Activated T-helper 1 cell treated with anti-CD3 and anti-CD28 coated beads, Interleukin-2, amount 50 U/mL, for 16 hours (primary cell): ENCODE measurements at places on chromosomes 12 and 14.

GRCh38 chr12:92987846-92988621 lies 58.9 kb upstream of the EEA1 start:
- no peak for DNase-seq

- DNase-seq, result no peak
Measured at GRCh38 chr12:131551675-131552491, 159.0 kb upstream of the SFSWAP start.

GRCh38 chr12:33180918-33181317 lies 258.7 kb downstream of the SYT10 start:
- DNase-seq, result no peak

DNA sequence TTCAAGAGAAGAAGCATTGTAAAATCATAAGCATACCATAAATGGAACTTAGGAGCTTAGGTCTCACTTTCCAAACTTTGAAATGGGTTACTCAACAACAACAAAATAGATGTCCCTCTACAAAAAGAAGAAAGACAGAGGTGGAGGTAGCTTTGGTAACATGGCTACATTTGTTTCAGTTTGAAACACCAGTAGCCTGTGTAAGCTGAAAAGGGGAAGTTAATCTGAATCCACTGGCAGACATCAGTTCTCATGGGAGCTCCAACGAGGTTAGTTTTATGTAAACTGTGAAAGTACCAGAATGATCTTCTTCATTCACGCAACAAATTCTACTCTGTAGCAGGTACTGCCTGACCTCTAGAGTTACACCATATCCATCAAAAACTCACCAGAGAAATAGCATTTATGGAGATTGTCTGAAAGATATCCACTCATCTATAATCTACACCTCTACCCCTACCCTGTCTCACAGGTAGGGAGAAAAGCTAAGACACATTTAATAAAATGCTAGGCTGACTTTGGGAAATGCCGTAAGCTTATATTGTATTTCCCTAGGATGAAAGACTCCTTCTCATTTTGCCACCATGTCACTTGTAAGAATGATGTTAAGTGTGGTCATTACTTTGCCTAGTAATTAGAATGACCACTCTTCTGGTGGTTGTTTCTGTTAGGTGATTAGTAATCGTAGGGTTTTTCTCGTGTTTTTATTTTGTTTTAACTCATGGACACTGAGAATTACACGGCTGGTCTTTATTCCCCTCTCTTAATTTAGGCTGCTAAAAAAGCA lies 224.1 kb downstream of the ASCL1 start:
- no peak for DNase-seq

DNA sequence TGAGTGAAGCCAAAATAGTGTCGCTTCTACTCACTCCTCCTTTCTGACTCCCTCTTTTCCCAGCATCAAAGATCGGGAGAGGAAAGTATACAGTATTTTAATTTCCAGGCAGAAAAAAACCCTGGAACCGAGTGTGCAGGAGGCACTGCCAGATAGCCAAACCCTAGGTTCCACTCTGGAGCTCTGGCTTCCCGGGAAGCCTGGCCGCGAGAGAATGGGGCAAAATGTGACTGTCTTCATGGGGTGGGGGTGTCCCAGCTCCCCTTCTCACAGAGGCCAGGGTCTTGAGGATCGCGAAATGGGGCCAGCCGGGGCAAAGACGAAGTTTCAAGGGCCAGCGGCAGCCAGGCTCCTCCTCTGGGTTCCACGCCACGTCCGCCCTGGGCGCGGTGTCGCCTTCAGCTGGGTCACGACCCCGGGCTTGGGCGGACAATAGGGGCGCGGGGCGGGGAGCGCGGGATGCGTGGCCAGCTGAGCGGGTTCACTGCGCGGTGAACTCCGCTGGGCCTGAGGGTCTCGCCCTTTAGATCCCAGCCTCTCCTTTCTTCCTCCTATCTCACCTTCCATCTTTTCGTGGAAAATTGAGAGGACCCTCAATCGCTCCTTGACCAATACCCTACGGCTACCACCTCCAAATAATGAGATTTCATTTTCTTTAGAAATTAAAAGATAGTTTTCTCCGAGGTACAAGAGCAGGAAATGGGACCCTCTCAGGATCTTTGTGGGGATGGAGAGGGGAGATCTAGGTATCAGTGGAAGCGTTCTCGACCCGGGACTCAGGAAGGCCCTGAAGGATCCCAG lies 6.7 kb downstream of the HOXC4 start:
- DNase-seq, result no peak

DNA sequence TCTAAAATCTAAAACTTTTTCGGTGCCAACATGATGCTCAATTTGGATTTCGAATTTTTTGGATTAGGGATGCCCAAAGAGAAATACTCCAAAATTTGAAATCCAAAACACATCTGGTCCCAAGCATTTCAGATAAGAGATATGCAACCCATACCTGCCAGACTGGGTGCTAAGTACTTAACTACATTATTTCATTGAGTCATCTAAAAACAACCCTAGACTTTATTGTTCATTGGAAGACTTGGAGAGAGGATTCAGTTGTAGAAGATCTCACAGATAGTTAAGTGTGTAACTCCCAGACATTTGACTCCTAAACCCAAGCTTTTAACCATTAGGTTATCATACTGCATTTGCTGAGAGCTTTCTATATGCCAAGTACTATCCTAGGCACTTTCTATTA lies 102.2 kb downstream of the BCAT1 start:
- DNase-seq, result no peak

- no peak for DNase-seq
Measured at GRCh38 chr12:110104188-110105094, 19.7 kb upstream of the IFT81 start.

DNA sequence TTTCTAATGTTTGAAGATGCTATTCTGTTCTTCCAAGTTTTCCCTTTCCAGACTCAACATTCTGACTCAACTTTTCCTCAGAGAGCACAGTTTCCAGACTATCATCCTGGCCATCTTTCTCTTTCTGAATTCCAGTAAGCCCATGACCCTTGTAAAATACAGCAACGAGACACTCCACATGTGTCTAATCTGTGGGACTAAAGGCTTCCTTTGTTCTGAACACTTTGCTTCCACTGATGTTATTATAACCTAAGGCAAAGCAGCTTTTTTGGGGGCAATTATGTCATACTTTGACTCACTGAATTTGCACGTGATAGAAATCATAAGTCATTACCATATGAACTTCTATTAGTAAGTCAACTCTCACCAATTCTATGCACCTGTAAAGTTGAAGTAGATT lies 6.3 kb upstream of the ART4 start:
- no peak for DNase-seq

- DNase-seq, result no peak
Measured at GRCh38 chr12:120741476-120742421, 16.1 kb downstream of the ACADS start.

- no peak for DNase-seq
Measured at GRCh38 chr14:89270439-89271227, 146.4 kb downstream of the FOXN3 start.

- DNase-seq, result no peak
Measured at GRCh38 chr14:89228921-89229639, 188.0 kb downstream of the FOXN3 start.

GRCh38 chr14:87960013-87960787 lies 32.8 kb downstream of the GALC start:
- DNase-seq, result no peak

DNA sequence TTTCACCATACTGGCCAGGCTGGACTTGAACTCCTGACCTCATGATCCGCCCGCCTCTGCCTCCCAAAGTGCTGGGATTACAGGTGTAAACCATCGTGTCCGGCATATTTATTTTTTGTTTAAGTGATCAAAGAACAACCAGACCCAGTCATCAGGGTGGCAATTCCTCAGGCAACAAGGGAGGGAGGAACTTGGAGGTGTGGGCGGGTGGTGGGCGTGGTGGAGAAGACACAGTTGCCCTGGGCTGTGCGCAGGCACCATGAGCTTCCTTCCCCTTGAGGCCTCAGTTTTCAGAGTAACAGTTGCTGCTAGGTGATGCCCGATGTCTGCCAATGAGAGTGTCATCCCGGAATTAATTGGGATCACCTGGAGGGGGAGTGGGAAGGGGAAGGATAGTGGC lies 191.7 kb downstream of the ALG10 start:
- DNase-seq, result no peak

GRCh38 chr14:95814363-95815225 lies 62.0 kb upstream of the TUNAR start:
- DNase-seq, result no peak
